ENCODE measurements at places on chromosomes 3 and 15.

DNA sequence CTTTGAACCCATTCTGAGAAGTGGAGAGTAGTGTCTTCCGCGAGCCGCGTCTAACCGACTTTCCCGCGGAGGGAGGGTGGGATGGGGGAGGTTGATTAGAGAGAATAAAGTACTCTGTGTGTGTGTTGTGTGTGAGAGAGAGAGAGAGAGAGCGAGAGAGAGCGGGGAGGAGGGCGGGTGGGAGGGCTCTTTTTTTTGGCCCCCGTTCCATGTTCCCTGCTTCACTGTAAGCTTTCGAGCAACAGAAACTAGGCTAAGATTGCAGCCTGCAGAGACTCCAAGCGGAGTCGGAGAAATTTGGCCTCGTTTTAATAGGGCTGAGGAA is 1.6 kb upstream of the MEIS2 start:
- no peak for DNase-seq

DNA sequence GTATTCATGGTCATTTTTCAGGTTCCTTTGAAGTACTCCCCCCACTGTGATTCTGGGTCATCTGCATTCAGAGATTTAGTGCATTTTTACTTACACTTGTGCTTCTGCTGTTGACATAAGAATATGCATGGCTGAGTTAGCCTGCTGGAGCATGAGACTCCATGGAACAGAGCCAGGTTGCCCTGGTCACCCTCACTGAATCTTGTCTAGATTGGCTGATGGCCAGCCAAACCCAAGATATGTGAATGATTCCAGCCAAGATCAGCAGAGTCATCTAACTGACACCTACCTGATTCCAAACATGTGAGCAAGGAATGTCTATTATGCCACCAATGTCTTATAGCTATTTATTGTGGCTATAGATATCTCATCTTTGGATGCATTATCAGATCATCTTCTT is 25.1 kb downstream of the DTWD1 start:
- peak; percentile 94 for DNase-seq

GRCh38 chr3:44678480-44679116 is 30.1 kb downstream of the ZNF35 start:
- DNase-seq = no peak

GRCh38 chr15:25829073-25829472 is 34.1 kb downstream of the ATP10A start:
- DNase-seq = no peak

DNA sequence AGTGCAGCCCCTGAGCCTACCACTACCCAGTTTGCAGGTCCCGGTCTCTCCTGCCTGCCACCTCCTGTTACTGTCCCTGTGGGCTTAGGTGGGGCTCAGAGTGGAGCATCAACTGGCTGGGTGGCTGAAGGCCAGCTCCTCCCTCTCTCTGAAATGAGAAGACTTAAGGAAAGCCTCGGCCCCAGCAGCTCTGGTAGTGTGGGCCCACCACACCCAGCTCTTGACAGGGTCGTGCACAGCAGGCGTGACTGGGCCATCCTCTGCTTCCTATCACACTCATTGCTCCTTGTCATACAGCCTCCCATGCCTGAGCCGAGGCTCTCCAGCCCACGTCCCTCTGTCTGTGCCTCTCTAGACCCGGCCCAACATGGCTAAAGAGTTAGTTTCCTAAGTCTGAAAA is 142.7 kb upstream of the LINGO1 start:
- DNase-seq = no peak

GRCh38 chr3:149506540-149506939 is 32.0 kb downstream of the TM4SF4 start:
- DNase-seq = peak; percentile 35

GRCh38 chr15:58212909-58213526 is 74.8 kb downstream of the AQP9 start:
- DNase-seq = peak; percentile 51

- no peak for DNase-seq
Observed at GRCh38 chr3:39216176-39216790, 23.9 kb upstream of the XIRP1 start.

DNA sequence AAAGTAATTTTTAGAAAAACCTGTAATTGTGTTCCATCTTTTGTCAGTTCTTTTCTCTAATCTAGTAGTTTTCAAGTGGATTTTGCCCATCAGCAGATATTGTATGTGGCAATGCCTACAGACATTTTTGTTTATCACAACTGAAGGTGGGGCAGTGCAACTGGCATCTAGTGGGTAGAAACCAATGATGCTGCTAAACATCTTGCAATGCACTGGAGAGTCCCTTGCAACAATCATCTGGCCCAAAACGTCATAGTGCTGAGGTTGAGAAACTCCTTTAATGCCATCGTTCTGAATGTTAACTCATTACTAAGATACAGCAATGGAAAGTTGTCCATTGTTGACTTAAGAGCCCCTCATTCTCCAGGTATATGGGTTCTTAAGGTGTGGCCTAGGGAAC is 80.1 kb downstream of the BTD start:
- DNase-seq = no peak

- peak; percentile 58 for DNase-seq
Observed at GRCh38 chr3:124260206-124260915, 268.4 kb upstream of the ROPN1 start.

DNA sequence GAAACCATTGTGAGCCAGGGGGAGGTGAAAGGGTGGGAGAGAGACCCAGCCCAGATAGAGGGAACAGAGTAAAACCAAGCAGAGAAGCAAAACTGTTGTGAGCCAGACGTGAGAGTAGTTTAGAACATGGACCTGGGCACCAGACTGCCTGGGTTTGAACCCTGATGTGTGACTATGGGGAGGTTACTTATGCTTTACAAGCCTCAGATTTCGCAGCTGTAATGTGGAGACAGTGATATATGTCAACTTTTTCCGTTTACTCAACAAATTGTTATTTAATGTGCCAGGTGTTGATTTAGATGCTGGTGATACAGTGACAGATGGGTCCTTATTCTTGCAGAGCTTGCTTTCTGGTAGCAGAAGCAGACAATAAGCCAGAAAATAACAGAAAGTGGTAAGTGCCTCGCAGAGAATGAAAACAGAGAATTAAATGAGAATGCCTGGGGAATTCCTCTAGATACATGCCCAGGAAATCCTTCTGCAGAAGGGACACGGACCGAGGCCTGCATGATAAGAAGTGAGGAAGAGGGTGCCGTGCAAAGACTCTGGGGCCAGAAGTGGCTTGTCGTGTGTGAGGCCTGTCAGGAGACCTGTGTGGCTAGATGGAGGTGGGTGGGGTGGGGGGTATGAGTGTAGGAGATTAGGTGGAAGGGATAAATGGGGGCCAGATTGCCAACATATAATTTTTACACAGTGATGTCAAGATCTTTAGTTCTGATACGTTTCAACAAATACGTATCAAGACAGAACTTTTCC is 15.0 kb downstream of the KAT2B start:
- DNase-seq = no peak

DNA sequence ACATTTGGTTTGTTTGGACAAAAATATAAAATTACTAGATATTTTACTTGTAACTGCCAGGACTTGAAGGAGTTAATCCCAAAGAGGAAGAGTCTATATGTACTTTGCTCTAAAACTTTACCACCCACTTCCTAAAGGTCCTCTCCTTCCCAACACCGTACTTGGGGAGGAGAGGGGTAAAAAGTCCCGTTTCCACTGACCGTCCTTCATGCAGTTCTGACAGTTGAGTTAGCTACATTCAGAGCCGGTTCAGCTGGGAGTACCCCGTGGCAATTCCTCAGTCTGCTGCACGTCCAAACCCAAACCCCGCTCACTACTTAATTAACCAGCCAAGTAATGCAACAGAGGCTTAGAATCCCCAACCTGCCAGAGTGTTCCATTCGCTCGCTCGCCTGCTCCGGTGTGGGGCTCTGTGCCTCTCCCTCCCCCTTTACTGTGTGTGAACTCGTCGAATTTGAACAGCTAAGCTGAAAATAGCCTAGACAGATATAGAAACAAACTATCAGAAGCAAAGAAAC is 519.7 kb downstream of the FOXP1 start:
- DNase-seq = no peak

GRCh38 chr3:181752202-181752671 is 40.5 kb downstream of the SOX2 start:
- no peak for DNase-seq

DNA sequence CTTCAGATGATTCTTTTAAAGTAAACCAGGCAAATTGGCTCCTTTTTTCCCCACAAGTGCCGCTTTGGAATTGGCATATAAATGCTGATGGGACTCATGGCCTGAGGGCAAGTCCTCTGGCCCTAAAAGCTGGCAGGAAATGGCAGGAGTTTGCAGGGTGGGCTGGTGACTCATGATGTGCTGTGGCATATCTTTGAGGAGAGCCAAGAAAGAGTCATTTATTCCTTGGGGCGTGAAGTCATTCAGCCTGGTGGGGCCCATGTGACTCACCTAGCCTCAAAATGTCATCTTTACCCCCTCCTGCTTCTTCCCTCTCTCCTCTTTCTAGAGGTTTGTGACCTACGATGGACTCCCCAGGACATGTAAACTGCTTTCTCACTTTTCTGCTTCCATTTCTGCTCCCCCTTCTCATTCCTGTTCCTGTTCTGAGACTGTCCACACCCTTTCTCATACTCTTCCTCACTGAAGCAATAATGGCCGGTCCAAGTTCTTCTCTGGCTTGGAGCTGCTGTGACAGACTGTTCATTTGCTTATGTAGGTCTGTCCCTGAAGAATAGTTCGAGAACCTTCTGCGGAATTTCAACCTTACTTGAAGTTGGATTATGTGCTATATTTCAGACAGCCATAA is 326.1 kb downstream of the SATB1 start:
- DNase-seq = peak; percentile 82

GRCh38 chr15:32908135-32908801 is 190.5 kb downstream of the GREM1 start:
- no peak for DNase-seq

GRCh38 chr3:182045736-182046135 is 334.0 kb downstream of the SOX2 start:
- no peak for DNase-seq

DNA sequence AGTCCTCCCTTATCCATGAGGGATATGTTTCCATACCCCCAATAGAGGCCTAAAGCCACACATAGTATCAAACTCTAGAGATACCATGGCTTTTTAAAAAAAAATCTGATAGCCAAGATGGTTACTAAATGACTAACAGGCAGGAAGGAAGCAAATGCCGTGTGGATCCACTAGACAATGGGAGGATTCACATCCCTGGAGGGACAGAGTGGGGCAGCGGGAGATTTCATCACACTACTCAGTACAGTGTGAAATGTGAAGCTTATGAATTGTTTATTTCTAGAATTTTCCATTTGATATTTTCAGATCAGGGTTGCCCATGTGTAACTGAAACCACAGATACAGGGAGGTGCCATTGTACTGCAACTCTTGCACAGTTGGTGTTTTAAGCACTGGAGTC is 826.6 kb downstream of the SQOR start:
- no peak for DNase-seq

GRCh38 chr15:25329696-25330095 is 109.1 kb downstream of the UBE3A start:
- DNase-seq = no peak

DNA sequence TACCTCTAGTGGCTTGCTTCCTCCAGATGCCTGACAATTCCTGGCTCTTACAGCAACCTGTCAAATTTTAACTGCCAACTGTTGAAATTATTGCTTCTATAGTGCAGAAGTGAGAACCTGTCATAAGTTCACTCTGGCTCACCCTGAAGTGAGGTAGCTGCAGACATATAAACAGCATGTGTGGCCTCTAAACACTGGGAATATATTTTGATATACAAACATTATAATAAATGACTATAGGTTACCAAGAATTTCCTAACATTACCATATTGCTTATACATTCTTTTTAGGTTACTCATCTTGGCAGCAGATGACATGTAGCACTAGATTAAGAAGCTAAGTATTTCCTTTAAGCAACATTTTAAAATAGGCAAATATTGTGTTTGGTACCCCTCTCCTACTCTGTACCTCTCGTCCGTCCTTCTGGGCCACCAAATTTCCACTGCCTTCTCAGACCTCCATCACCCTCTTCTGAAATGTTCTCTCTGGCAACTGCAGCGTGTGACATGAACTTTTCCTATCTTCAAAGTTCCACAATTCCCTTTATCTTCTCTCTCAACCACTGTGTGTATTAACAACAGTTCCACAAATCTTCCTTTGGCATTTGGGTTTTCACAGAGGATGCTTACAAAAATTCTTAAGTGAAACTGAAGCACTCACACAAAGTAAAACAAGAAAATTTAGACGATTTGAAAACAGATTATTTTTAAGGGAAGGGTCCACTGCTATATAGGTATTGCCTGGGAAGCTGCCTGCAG is 15.3 kb upstream of the XXYLT1 start:
- DNase-seq = no peak

- DNase-seq = no peak
Observed at GRCh38 chr3:72152551-72153476, 367.9 kb upstream of the PROK2 start.

DNA sequence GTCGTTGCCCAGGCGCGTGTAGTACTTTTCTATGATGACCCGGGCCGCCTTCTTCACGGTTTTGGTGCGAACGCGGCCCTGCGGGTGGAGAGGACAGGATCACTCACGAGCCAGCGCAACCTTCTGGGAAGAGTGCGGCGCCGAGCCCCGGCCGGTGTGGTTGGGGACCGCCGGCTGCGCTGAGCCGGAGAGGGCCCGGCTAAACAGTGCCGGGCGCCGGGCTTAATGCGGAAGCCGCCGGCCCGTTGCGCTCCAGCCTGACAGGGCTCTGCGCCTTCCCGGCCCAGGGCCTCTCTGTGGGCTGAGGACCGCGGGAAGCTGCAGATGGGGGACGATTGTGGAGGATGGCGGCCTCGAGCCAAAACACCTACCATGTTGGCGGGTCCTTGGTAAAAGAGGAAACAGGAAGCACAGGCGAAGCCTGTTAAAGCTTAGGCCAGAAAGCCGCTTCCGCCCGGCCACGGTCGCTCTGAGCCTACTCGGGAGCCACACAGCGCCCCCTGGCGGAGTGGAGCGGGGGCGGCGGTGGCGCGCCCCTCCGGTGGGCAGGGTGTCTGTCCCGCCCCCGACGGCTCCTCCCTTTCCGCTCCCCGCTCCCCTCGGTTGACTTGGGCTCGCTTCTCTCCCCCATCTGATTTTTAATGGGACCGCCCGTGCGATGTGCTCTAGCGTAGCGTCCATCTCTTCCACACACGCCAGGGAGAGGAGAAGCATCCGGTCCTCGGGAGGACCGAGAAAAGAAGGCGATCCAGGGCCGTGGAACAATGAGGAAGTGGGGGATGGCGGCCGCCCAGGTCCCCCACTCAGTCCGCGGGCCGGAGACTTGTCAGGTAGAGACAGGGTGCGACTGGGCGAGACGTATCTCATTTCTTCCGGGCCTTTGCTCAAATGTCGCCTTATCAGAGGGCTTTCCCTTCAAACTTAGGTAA is at the start of gene RPS17:
Gene RPS17, minus strand, starts transcription at position 403 of the 929 bp plus-strand sequence. Its CDS starts 29 bp downstream, at position 374.
- peak; percentile 94 for DNase-seq
